ENCODE measurements at places on chromosomes 3 and 15. TPM values are rescaled to one million over a fixed set of nuclear protein-coding genes. Genes with fewer than 3 reads are reported as not detected.

- no peak overlapping the region for H3K27ac ChIP-seq
- peaks cover 3% of the 10 kb centered on the region for H3K4me1 ChIP-seq
- DNase-seq, result no peak
- no peaks in the 10 kb centered on the region for H3K27me3 ChIP-seq
- no peak overlapping the region for H3K4me3 ChIP-seq
These were observed 30.2 kb downstream of the PTPN23 start for GRCh38 chr3:47410801-47411646.

DNA sequence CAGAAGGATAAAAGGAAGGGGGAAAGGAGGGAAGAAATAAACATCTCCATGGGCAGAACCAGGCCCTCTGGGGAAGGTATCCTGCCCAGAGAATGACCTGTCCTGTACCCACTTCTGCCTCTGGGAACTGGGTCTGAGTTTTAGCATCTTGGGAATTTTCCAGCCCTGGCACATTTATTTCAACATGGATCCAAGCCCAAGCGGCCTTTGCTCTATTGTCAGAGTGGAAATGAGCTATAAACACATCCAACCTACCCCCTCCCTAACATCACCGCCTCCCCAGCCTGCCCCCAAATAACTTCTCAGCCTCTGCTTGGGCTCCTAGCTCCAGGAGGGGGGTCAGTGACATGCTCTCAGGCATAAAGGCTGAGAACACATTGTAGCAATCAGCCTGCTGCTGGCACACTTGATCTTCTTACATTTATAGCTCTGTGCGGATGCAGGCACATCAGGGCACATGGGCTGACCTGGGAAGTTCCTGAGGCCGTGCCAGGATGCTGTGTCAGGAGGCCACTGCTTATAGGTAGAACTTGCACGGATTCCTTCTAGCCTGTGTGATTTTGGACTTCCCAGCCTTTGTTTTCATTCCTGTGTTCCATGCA lies 4.6 kb upstream of the OXTR start:
- H3K27me3 ChIP-seq, result peaks cover 56% of the 10 kb centered on the region
- no peak overlapping the region for H3K27ac ChIP-seq
- H3K36me3 ChIP-seq, result no peaks in the 10 kb centered on the region

PRR23E gene
- total RNA-seq, result not detected

DNA sequence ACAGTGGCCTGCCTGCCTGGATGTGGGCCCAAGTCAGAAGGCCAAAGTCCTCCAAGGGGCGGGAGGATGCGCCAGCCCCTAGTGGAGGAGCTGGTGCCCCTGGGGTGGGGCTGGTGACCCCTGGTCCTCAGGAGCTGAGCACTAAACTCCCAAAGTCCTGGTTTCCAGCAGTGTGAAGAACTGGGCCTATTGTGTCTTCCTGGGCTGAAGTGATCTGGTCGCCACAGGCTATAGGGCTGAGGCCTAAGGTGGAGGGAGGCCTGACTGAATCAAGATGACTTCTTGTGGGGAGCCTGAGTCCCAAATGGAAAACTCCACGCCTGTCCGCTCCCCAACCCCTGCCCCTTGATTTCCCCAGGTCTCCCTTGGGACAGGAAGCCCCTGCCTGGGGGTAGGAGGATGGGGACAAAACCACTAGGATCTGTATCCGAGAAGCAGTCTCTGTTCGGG lies 753 bp upstream of the FES start:
- H3K4me1 ChIP-seq, result peaks cover 60% of the 10 kb centered on the region
- no peaks in the 10 kb centered on the region for H3K27me3 ChIP-seq
- DNase-seq, result no peak

DNA sequence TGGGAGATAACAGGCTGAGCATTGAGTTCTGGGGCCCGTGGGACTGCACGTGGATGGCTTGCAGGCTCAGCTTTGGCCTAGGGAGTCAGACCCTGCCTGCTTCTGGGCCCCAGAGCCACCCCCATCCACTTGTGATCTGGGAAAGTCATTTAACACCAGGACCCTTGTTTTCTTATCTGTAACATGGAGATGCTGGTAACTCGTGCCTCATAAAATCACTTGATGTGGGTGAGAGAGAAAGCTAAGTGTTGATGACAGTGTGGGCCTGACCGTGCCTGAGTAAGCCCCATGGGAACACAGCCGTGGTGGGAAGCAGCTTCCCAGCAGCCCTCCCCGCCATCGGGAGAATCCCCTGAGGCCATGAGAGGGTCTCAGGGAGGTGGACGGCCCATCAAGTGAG lies 378.1 kb downstream of the GABRB3 start:
- H3K36me3 ChIP-seq, result no peaks in the 10 kb centered on the region
- H3K27me3 ChIP-seq, result no peaks in the 10 kb centered on the region
- H3K27ac ChIP-seq, result peak overlapping the region; percentile 76

DNA sequence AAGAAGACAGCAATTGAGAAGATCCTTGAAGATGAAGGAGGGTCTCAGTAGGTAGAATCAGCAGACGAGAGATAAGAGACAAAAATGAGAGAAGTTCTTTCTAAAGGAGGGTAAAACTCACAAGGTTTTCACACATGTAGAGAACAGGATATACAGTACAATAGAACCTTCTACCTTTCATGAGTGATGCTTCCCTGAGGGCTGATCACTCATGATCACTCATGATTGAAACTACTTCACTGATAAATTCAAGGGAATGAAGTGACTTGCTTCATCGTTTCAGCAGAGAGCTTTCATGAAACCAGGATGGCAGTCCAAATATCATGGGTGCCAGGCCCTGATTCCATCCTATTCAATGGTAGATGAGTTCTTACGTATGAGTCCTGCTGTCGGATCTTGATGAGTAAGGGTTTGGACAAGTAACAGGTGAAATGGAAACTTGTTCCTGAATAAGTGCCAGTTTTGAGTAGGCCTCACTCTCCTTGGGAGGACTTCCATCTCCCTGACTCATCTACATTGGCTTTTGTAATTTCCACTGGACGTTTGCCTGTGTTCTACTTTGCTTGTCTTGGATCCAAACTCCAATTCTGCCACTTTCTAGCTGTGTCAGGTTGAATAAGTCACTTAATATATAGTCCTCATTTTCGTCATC lies 9.6 kb upstream of the CLDN16 start:
- H3K27ac ChIP-seq, result no peak overlapping the region
- H3K4me1 ChIP-seq, result no peaks in the 10 kb centered on the region
- no peaks in the 10 kb centered on the region for H3K36me3 ChIP-seq

DNA sequence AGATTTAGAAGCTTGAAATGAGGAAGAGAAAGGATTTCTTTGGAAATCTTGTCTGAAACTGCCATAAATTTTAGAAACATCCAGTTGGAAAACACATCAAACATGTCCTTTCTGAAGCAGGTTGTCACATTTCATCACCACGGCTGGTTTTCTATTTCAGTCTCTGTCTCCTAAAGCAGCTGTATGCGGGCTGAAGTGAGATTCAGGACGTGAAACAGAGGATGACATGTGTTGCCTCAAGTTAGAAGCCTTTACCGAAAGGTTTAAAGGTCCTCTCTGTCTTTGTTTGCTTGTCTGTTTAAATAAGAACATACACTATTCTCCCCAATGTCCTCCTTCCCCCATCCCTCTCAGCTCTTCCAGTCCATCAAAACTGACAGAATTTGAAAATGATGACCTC lies 141.9 kb downstream of the SQOR start:
- no peak overlapping the region for H3K27ac ChIP-seq
- H3K36me3 ChIP-seq, result no peaks in the 10 kb centered on the region
- DNase-seq, result no peak
- H3K4me3 ChIP-seq, result no peak overlapping the region
- peaks cover 19% of the 10 kb centered on the region for H3K27me3 ChIP-seq

DNA sequence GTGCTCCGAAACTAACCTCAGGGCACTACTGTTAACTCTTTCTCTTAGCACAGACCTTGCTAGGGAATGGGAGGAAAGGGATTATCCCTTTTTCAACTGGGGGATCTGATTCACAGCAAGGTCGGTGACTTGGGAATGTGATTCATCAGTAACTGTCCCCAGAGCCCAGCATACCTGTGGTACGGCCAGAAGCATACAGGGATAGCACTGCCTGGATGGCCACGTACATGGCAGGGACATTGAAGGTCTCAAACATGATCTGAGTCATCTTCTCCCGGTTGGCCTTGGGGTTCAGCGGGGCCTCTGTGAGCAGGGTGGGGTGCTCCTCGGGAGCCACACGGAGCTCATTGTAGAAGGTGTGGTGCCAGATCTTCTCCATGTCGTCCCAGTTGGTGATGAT lies 2.3 kb downstream of the ACTC1 start:
- H3K27ac ChIP-seq, result peak overlapping the region; percentile 93
- H3K27me3 ChIP-seq, result peaks cover 46% of the 10 kb centered on the region
- peaks cover 37% of the 10 kb centered on the region for H3K36me3 ChIP-seq
- peak overlapping the region; percentile 71 for H3K4me3 ChIP-seq

- peaks cover 4% of the 10 kb centered on the region for H3K4me1 ChIP-seq
- H3K36me3 ChIP-seq, result no peaks in the 10 kb centered on the region
- H3K27ac ChIP-seq, result no peak overlapping the region
- no peak overlapping the region for H3K4me3 ChIP-seq
- H3K27me3 ChIP-seq, result no peaks in the 10 kb centered on the region
- no peak for DNase-seq
These were observed 27.1 kb upstream of the SKIL start for GRCh38 chr3:170330366-170330765.

GRCh38 chr3:58092521-58092920 lies 84.3 kb downstream of the FLNB start:
- H3K4me3 ChIP-seq, result no peak overlapping the region
- no peak overlapping the region for H3K27ac ChIP-seq
- H3K4me1 ChIP-seq, result peaks cover 16% of the 10 kb centered on the region

DNA sequence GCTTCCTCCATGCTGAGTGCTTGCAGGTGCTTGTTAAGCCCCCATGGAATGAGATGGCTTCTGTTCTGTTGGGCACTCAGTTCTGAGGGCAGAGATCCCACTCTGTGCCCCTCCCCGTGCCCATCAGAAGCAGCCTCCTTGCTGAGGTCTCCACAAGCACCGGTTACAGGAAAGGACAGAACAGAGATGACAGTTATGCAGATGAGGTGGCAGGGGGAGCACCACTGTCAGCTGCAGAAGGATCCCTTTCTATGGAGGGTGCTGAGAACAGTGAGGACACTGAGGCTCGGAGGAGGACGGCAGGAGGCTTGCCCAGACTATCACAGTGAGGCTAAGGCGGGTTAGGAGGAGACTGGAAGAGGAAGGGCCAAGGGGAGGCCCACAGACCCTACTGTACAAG lies 12.4 kb downstream of the CACNA2D2 start:
- H3K4me3 ChIP-seq, result no peak overlapping the region
- no peaks in the 10 kb centered on the region for H3K36me3 ChIP-seq
- H3K27ac ChIP-seq, result no peak overlapping the region
- H3K27me3 ChIP-seq, result no peaks in the 10 kb centered on the region
- DNase-seq, result no peak

WNT7A gene
- total RNA-seq, result not detected

DNA sequence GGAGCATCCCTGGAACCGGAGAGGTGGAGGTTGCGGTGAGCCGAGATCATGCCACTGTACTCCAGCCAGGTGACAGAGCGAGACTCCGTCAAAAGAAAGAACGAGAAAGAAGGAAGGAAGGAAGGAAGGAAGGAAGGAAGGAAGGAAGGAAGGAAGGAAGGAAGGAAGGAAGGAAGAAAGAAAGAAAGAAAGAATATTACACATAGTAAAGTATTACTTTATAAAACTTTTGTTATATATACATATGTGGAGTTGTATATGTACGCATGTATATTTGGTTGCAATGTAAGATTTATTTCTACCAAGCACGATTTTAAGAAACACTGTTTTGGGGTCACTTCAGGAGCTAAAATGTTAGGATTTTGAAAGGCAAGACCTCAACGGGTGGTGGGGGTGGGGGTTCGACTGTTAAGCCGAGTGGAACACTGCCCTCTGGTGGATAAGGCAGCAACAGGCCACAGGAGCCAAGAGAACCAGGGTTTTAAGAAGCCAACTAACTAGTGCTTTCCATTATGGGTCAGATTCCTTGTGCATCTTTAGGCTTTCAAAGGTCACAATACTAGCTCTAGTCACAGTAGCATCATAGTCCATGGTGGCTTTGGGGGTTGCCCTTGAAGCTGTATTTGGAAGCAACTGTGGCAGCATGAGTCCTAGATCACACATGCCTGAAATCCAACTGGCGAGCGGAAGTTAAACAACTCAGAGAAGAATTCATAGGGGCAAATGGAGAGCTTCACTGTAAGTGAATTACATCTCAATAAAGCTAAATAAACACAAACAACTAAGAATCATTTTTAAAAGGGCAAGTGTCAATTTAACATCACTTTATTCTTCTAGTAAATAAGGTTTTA lies 22.5 kb downstream of the GLB1 start:
- no peaks in the 10 kb centered on the region for H3K27me3 ChIP-seq
- H3K36me3 ChIP-seq, result peaks cover 22% of the 10 kb centered on the region
- H3K4me3 ChIP-seq, result no peak overlapping the region
- no peak overlapping the region for H3K27ac ChIP-seq

CYP8B1 gene
- not detected for total RNA-seq

- peaks cover 4% of the 10 kb centered on the region for H3K4me1 ChIP-seq
- no peaks in the 10 kb centered on the region for H3K36me3 ChIP-seq
- H3K27me3 ChIP-seq, result no peaks in the 10 kb centered on the region
- no peak for DNase-seq
- no peak overlapping the region for H3K4me3 ChIP-seq
These were observed 220.3 kb upstream of the STT3B start for GRCh38 chr3:31312400-31312799.

DNA sequence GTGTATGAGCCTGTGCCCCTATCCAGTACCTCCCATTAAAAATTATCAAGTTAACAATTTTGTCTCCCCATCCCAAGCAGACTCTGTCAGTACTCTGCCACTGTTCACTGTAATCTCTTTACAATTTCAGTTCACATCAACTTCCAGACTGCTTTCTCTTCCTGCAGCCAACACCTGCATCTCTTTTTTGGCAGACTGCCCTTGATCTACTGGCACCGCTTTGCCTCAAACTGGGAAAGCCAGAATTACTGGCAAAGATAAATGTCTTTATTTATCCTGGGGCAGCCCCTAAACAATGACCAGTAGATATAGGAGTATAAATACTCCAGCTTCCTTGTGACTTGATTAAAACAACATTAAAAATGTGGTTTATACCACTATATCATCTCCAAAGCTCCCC lies 494.1 kb downstream of the ZNF385D start:
- H3K27me3 ChIP-seq, result no peaks in the 10 kb centered on the region
- no peak overlapping the region for H3K4me3 ChIP-seq
- no peak for DNase-seq
- H3K36me3 ChIP-seq, result no peaks in the 10 kb centered on the region
- no peak overlapping the region for H3K27ac ChIP-seq
- peaks cover 8% of the 10 kb centered on the region for H3K4me1 ChIP-seq

DNA sequence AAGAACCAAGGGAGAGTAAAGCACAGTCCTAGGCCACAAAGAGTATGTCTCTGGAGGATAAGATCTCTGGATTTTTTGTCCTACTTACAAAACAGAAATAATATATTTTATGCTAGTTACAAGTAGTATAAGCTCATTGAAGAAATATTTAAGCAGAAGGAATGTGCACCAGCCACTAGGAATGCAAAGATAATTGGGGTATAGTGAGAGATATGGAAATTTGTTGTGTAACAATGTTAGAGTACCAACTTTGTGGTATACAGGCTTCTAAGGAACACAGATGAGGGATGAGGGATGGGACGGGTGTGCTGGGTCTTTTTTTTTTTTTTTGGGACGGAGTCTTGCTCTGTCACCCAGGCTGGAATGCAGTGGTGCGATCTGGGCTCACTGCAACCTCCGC lies 26.5 kb downstream of the AKAP13 start:
- peaks cover 92% of the 10 kb centered on the region for H3K4me1 ChIP-seq
- H3K4me3 ChIP-seq, result no peak overlapping the region
- no peaks in the 10 kb centered on the region for H3K27me3 ChIP-seq
- H3K27ac ChIP-seq, result peak overlapping the region; percentile 48
- H3K36me3 ChIP-seq, result no peaks in the 10 kb centered on the region

All from left ventricle myocardium inferior (tissue), 1 donor.